LHCN-M2 (cell line): ENCODE measurements at places on chromosomes 7 and 10. TPM values are rescaled to one million over a fixed set of nuclear protein-coding genes. Genes with fewer than 3 reads are reported as not detected.
A peak's percentile ranks its signal among the peaks of the same experiment; 100 is the strongest.

DNA sequence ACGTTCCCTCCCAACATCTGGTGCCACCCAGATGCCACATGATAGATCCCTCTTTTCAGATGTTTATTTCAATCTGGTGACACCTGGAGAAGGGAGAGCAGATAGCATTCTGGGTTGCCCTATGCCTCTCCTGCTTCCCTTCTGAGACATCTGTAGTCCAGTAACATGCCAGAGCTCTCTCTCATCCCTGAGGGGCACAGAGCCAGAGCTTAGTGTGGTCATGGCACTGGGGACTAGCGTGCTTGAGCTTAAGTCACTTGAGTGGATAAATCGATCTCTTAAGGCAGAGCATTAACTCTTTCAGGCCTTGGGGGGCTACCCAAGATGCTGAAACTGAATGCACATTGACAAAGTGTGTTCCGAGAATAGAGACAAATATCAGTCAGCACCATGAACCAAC, 47.9 kb downstream of the WNT2 start:
- no peak for DNase-seq

- DNase-seq = no peak
Measured at GRCh38 chr7:151339651-151340382, 1.8 kb upstream of the NUB1 start.

DNA sequence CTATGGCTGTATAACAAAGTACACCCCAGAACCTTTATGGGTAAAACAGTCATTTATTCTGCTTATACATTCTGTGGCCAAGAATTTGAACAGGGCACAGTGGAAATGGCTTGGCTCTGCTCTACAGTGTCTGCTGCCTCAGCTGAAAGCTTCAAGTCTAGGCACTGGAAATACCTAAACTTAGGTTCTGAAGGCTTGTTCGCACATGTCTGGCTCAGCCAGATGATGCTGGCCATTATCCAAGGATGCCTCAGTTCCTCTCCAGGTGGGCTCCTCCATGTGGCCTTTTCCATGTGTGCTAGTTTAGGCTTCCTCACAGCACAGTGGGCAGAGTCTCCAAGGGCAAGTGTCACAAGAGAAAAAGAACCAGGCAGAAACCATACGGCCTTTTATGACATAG, 76.8 kb downstream of the RALA start:
- no peak for DNase-seq

DNA sequence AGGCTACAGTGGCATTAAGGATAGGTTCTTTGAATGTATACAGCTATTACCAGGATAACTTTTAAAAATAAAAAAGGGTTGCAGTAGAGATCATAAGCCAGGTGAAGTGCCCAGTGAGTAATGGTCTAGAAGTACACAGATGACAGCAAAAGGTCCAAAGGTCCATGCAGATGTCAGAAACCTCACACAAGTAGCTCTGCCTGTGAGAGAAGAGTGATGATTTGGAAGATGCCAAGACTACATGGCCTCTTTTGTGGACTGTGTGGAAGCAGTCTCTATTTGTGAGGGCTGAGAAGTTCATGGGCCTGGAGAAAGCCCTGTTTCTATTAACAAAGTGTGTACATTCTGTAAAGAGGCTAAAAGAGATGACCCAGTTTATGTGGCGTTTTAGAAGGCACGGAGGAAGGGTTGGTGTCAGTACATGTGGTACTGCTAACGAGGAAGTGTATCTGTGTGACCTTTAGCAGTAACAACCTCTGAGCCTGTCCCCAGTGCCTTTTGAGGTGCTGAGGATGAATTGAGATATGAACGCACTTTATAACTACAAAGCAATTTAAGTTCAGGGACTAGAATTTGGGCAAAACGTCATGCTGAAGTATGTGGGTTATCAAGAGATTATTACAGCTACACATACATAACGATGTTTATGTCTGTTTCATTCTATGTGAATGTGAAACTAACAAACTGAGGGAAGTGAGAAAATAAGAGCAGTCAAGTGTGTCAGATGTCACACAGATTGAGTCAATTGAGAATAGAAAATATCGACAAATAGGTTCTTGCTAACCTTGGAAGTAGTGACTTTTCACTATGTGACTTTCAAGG, 7.6 kb downstream of the CYCS start:
- no peak for DNase-seq

DNA sequence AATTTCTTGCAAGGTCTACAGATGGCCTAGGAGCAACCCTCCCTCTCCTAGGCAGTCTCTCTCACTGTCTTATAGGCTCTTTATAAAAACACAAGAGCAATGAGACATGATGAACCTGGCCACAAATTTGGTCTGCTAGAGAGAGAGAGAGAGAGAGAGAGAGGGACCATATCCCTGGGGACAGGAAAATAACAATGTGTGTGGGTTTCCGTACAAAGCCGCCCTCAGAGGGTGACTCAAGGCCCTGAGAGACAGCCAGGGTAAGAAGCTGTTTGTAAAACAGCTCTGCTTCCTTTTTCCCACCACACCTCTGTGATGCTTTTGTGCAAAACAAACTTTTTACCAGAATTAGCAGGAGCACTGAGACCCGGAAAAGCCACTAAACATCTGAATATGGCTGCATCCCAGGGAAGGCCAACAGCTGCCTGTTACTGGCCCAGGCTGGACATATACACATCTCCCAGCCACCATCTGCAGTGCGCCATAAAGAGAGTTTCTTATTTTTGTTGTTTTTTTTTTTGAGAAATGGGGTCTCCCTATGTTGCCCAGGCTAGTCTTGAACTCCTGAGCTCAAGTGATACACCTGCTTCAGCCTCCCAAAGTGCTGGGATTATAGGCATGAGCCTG, 18.4 kb downstream of the GIMAP5 start:
- DNase-seq = peak; percentile 2

GRCh38 chr10:62826273-62826672, 10.1 kb upstream of the EGR2 start:
- DNase-seq = no peak

- no peak for DNase-seq
Measured at GRCh38 chr7:45211066-45211465, 53.5 kb downstream of the RAMP3 start.

- no peak for DNase-seq
Measured at GRCh38 chr7:26694141-26694540, 170.2 kb downstream of the SKAP2 start.

DNA sequence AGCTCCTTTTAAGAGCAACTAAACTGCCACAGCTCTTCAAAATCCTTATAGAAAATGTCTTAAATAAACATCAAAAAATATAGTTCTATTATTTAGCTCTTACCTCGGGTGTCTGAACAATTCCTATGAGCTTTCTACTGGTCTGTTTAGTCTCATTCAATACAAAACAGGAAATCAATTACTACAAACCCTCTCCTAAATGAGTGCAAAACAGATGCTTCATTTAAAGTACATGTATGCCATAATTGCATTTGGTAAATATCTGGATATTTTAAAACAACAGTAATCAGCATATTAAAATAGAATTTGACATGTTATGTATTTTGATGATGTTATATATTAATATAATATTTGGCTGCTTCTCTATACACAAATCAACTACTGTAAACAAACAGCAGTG, 38.5 kb upstream of the MTPN start:
- no peak for DNase-seq

DNA sequence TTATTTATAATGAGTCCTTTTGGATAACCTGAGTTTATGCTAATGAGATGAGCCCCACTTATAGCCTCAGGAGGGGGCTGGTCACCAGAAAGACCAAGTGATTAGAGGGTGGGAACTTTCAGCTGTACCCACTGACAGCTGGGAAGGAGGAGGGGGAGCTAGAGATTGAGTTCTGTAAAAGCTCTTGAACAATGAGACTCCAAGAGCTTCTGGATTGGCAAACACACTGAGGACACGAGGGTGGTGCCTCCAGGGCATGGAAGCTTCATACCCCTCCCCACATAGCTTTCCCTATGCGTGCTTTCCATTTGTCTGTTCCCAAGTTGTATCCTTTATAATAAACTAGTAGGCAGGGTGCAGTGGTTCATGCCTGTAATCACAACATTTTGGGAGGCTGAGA, 20.3 kb downstream of the MRPS24 start:
- DNase-seq = no peak

- DNase-seq = peak; percentile 86
Measured at GRCh38 chr7:137818036-137818435, 28.7 kb downstream of the DGKI start.

DNA sequence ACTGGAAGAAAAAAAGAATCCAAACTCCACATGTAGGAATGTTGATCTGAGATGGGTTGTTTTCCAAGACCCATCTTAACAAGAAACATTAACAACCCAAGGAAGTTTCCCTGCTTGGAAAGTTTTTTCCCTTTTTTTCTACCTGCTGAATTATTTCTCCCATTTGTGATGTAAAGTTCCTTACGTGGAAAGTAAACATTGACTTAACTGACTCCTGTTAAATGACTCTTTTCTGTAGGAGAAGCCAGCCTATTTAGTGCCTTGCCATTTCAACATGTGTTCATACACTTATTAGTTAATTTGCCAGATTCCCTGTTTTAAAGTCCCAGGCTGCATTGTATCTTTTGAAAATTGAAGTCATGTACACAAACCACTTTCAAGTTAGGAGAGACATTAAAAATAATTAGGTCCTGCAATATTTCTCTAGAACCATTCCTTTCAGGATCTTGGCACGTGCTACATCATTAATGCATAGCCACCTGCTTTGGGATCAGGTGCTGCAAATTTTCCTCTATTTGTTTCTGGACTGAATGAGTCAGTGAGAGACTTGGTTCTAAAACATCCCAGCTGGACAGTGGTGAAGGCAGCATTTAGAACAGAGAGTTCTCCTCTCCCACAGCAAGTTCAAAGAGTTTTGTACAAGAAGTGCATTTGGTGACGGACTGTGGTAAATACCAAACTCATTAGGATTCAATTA, 698.5 kb downstream of the SUGCT start:
- DNase-seq = no peak

GRCh38 chr7:122546496-122546895, 152.4 kb downstream of the RNF133 start:
- no peak for DNase-seq

DNA sequence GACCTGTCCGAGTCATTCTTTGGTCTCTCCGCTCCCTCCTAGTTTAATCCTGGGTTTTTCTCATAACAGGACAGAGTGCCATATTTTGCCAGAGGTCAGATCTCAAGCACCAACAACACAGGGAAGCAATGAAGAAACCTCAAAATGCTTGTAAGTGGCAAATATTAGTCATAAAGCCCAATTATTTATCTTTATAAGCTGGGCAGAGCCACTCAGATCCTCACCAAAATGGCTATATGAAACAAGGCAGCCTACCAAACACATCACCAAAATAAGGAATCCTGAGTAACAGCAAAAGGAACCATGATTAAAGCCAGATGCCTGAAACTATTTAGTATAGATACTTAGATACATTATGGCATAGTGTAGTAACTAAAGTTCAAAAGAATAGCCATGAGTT, 4.7 kb downstream of the ECD start:
- DNase-seq = no peak

DNA sequence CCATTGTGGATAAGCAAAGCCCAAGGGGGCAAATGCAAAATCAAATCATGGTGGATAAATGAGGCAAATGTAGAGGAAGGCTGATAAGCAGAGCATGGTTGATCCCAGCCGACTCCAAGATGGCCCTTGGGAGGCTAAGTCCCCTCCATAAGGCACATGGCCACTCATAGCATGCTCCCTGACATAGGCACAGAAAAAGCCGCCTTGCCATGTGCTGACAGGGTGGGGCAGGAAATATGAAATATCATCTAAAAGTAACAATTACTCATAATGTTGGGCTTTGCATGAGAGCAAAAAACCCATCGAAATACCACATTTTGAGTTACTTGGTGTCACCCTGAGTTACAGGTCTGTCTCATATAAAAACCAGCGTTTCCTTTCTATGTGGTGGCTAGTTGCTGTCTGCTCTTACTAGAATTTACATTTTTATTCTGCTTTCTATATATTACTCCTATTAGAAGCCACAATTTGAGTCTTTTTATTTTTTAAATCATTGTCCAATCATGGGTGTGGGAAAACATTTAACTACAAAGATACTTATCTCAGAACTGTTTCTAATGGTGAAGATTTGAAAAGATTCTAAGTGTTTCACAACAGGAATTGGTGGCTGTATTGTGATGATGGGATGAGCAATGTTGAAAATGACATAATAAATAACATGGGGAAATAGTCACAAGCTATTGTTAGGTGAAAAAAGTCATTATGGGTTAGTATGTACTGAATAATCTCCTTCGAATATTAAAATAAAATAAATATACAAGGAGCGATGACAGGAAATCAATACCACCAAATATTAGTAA, 102.7 kb downstream of the CUBN start:
- peak; percentile 94 for DNase-seq

GRCh38 chr10:124997306-124997705, 55.4 kb downstream of the ZRANB1 start:
- no peak for DNase-seq

GRCh38 chr7:138538518-138538917, 78.5 kb downstream of the TRIM24 start:
- peak; percentile 47 for DNase-seq

GRCh38 chr7:2038931-2039728, 193.6 kb downstream of the MAD1L1 start:
- peak; percentile 47 for DNase-seq

- no peak for DNase-seq
Measured at GRCh38 chr10:59433720-59434428, 71.5 kb upstream of the FAM13C start.

- DNase-seq = no peak
Measured at GRCh38 chr7:157684157-157684908, 347.5 kb downstream of the DNAJB6 start.

DNA sequence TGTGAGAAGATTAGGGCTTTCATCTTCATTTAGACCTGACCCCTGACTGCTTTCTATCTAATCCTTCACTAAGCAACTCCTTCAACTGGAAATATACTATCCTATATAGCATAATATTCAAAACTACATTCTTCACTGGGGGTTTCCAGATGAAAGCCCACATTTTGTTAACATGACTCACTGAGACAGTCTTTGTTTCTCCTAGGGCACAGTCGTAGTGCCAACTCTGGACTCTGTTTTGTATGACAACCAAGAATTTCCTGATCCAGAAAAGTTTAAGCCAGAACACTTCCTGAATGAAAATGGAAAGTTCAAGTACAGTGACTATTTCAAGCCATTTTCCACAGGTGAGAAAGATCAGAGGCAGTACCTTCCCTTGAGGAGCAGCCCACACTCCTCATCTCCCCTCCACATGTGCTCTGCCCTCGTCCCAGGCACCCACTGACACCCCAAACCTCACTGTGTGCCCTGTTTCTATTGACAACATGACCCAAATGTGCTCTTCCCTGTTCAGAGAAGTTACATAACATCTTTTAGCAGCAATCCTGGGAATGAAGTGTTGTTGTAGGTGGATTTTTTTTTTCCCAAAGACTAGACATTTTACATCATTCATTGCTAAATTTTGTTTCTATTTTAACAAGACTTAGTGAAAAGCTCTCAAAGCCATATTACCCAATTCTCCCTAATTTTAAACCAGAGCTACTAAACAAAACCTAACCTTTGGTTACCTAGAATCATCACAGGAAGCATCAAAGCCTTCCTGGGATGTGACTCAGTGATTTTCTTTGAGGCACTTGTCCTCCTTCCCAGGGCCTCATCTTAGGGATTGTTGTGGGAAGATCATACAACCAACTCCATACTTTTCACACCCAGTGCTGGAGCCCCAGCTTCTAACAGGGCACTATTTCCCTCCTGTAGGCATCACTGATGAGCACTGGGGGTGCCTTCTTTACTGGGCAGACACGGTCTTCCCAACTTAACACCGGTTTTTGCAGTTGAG, 10.7 kb downstream of the CYP2E1 start:
- no peak for DNase-seq

The SUFU gene
- 4.0 and 4.3 TPM in 2 replicates for total RNA-seq

The LOXL4 gene
- total RNA-seq = 0.19 and 0.46 TPM in 2 replicates

The GPR26 gene
- total RNA-seq = not detected in 2 replicates

The PRPS1L1 gene
- not detected in 2 replicates for total RNA-seq

The CNPY1 gene
- total RNA-seq = not detected in 2 replicates

The CREB3L2 gene
- total RNA-seq = 39.1 and 40.6 TPM in 2 replicates

The MBL2 gene
- not detected in 2 replicates for total RNA-seq

The SCIN gene
- total RNA-seq = 0.40 and 1.0 TPM in 2 replicates

The GNG11 gene
- total RNA-seq = 90.1 and 92.7 TPM in 2 replicates
